G401 (cell line): ENCODE measurements at places on chromosomes 16 and 17. TPM values are rescaled to one million over a fixed set of nuclear protein-coding genes. Genes with fewer than 3 reads are reported as not detected.
A peak's percentile ranks its signal among the peaks of the same experiment; 100 is the strongest.

Gene NTN1
- not detected in 2 replicates for total RNA-seq

Gene LGALS9B
- total RNA-seq, result not detected in 2 replicates

Gene LITAFD
- total RNA-seq, result not detected in 2 replicates

DNA sequence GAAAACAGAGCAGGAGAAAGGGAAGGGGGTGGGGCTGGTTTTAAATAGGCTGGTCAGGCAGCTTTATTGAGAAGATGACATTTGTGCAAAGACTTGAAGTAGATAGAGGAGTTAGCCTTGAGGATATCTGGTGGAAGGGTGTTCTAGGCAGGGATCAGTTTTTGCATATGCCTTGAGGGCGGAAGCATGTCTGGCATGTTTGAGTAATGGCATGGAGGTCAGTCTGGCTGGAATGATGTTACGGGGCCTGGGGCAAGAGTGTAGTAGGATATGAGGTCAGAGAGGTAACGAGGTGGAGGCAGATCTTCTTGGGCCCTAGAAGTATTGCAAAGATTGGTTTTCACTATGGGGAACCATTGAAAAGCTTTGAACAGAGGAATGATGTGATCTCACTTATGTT lies 4.8 kb downstream of the RABEP1 start:
- no peak for DNase-seq

- no peak for DNase-seq
Observed at GRCh38 chr17:35460354-35460851, 11.8 kb upstream of the SLFN13 start.

GRCh38 chr17:75808905-75809621 lies 24.5 kb downstream of the UNK start:
- DNase-seq, result peak; percentile 60

- DNase-seq, result peak; percentile 74
Observed at GRCh38 chr17:78974635-78975591, 4.8 kb downstream of the LGALS3BP start.

DNA sequence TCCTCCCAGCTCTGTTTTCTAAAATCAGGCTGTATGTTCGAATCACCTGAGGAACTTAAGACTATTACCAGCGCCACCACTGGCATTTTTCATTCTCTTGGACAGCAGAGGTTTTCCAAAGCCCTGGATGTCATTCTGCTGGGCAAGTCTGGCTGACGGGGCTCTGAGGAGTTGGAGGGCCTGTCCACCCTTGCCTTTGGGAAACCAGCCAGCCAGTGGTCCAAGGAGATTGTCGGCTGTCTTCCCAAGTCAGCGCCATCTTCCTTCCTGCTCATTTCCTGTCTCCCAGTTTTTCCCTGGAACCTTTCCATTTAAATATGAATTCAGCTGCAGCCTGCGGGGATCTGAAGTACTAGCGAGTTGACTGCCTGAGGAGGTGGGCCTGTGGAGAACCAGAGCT lies 258.3 kb downstream of the PRKCA start:
- no peak for DNase-seq

GRCh38 chr17:36089888-36090836 lies at the start of gene CCL3:
Gene CCL3, minus strand, starts transcription at chr17:36090143. Its CDS starts 85 bp downstream, at chr17:36090058.
- no peak for DNase-seq

- no peak for DNase-seq
Observed at GRCh38 chr16:2092256-2092620, 43.5 kb downstream of the PKD1 start.

DNA sequence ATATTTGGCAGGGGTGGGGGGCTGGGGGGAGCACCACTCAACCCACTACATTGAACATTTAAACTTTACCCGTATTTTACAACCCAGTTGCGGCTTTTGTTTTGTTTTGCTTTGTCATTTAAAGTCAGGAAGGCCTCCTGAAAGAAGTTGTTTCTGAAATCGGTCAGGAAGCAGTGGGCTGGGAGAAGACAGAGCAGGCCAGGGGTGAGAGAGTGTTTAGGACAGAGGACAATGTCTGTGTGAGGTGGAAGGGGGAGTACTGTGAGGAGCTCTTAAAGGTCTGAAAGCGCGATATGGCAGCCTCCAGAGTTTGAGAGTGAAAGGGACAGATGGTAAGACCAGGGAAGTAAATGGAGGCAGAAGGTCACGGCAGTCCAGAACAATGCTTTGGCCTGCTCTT lies 6.1 kb upstream of the WFIKKN2 start:
- DNase-seq, result no peak
